Activated CD4-positive, alpha-beta T cell treated with anti-CD3 and anti-CD28 coated beads, Interleukin-2, amount 10 ng/mL, durations not matched to agents 7 days and 5 days (primary cell): ENCODE measurements at places on chromosomes 6 and 20. TPM values are rescaled to one million over a fixed set of nuclear protein-coding genes. Genes with fewer than 3 reads are reported as not detected.

The NTSR1 gene
- total RNA-seq = 1.5 TPM

DNA sequence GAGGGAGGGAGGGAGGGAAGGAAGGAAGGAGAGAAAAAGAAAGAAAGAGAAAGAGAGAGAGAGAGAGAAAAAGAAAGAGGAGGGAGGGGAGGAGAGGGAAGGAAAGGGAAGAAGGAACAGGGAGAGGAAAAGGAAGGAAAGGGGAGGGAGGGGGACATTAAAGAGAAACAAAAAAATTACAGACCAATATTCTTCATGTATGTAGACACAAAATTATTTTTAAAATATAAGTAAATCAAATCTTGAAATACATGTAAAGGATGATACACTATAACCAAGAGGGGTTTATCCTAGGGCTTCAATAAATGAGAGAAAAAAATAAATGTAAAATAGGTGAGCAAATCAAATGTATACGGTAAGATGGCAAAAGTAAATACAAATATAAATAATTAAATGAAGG, 71.2 kb upstream of the TMEM244 start:
- peaks cover 3% of the 10 kb centered on the region for H3K4me1 ChIP-seq
- no peak for DNase-seq
- no peak overlapping the region for H3K4me3 ChIP-seq
- no peaks in the 10 kb centered on the region for H3K36me3 ChIP-seq
- H3K27me3 ChIP-seq = no peaks in the 10 kb centered on the region

- no peaks in the 10 kb centered on the region for H3K4me1 ChIP-seq
- peaks cover 16% of the 10 kb centered on the region for H3K27me3 ChIP-seq
- H3K36me3 ChIP-seq = peaks cover 3% of the 10 kb centered on the region
Measured at GRCh38 chr6:160494576-160494975, 146.4 kb downstream of the SLC22A3 start.

- H3K27me3 ChIP-seq = peaks cover 18% of the 10 kb centered on the region
- peaks cover 2% of the 10 kb centered on the region for H3K4me1 ChIP-seq
- H3K4me3 ChIP-seq = no peak overlapping the region
- H3K36me3 ChIP-seq = no peaks in the 10 kb centered on the region
- H3K27ac ChIP-seq = no peak overlapping the region
Measured at GRCh38 chr6:148472171-148473105, 129.8 kb downstream of the SASH1 start.

GRCh38 chr6:53598265-53598907, 53.5 kb upstream of the GCLC start:
- H3K27ac ChIP-seq = no peak overlapping the region
- DNase-seq = no peak
- no peaks in the 10 kb centered on the region for H3K36me3 ChIP-seq
